CD4-positive, alpha-beta T cell treated with Interleukin-15 for 4 hours (primary cell): ENCODE measurements at places on chromosomes 7 and 10.
A peak's percentile ranks its signal among the peaks of the same experiment; 100 is the strongest.

GRCh38 chr7:150629347-150629746 is 2.8 kb downstream of the GIMAP6 start:
- no peak for DNase-seq

GRCh38 chr7:106863274-106863997 is 1.6 kb upstream of the PIK3CG start:
- DNase-seq, result no peak

GRCh38 chr7:1068619-1069018 is 19.3 kb upstream of the GPER1 start:
- no peak for DNase-seq

- peak; percentile 69 for DNase-seq
Measured at GRCh38 chr7:44257618-44258422, 57.0 kb downstream of the YKT6 start.

DNA sequence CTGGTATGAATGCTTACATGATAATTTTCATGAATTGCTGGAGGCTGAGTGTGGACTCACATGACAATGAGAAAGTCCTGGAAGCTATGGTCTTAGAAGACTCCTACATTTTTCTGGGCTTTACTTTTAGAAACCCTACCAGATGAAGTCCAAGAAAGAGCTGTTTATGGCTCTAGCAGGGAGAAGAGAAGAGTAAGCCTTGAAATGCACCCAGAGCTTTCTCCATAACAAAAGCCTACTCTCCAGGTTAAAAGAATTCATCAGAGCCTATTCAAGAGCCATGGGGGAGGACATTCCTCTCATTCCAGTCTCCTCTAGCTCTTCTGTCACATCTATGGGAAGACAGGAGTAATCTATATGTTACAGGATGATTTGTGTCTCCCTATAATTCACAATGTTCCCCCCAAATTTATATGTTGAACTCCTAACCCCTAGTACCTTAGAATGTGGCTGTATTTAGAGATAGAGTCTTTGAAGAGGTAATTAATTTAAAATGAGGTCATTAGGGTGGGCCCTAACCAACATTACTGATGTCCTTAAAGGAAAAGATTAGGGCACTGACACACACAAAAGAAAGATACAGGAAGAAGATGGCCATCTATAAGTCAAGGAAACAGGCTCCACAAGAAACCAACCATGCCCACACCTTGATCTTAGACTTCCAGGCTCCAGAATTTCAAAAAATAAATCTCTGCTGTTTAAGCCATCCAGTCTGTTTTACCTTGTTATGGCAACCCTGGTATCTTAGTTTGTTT is 193.8 kb upstream of the PTER start:
- DNase-seq, result no peak

GRCh38 chr10:87585565-87586514 is 73.8 kb upstream of the PAPSS2 start:
- DNase-seq, result no peak

- no peak for DNase-seq
Measured at GRCh38 chr7:152382244-152382643, 53.6 kb downstream of the KMT2C start.

DNA sequence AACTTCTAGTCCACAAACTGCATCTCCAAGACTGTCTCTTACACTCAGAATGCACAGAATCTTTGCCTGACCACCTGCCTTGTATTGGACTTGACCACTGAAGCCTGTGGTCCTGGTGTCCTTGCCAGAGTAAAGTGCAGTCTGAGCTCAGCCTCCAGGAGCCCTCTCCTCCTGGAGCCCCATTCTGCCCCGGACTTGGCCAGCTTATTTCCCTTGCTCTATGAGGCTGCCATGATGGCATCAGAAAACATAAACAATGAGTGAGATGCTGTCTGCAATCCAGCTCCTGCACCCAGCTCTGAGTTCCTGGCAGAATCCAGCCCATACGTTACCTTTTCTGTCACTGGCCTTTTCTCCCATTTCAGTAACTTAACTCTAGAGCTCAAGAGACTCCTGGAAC is 494.6 kb downstream of the PLXNA4 start:
- DNase-seq, result no peak

DNA sequence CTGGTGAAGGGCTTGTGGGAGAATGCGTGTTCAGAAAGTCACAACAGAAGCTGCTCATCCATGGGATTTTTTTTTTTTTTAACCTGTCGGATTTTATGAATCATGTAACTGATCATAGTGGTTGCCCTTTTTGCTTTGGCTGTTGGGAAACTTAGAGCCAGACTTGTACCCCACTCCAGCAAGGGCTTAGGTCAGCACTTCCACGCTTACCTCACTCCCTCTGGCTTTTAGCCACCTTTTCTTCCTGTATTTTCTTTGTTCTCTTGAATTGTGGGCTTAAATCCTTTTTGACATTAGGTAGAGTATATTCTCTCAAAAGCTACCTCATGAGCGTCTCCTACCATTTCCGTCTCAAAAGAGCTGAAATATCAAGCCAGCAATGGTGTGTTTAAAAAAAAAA is 113.6 kb upstream of the BTBD16 start:
- DNase-seq, result no peak

DNA sequence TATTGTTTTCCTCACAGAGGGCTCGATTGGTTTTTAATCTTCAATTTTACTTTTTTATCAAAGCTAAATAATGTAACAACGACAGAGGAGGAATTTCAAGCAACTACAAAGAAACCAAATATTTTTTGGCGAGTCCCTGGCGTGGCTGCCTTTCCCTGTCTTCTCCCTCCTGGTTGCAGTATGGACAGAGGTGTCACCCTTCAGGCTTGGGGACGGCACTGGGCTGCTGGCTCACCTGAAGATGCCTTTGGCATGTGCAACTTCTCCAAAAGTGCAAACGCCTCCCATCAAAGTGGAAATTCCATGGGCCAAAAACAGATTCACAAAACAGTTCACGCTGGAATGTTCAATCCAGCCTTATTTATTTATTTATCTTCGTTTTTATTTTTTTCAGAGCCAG is 51.9 kb downstream of the DOCK1 start:
- DNase-seq, result no peak

- no peak for DNase-seq
Measured at GRCh38 chr7:80924090-80924489, 5.2 kb upstream of the SEMA3C start.

- DNase-seq, result no peak
Measured at GRCh38 chr7:129401228-129401966, 32.8 kb upstream of the STRIP2 start.

DNA sequence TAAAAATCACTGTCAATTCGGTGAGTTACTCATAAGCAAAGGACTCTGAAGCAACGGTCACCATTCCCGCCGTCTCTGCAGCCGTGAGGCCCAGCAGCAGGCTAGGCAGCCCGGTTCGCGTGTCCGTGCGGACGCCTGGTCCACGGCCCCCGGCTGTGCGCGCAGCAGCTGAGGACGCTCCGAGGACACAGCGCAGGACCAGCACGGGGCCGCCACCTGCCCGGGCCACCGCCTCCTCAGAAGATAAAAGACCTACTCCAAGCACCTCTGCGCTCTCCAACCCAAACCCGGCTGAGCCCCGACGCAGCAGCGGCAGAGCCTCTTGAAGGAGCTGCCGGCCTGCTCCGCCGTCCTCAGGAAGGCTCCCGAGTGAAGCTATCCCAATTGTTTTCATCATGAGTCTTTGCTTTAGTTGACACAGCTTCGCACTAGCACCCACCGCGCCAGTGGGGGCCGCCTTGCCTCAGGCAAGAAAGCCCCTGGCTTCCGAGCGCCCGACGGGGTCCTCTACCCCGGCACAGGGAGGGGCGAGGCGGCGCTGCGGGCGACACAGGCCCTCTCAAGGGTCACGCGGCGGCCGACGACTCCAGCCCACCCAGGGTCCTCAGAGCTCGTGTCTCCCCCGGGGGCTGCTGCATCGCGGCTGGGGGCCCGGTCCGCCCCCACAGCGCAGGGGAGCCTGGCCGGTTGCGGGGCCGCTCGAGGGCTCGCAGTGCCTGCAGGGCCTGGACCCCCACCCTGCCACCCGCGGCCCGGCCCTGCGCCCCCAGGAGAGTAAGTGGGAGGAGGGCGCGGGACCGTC is 16.9 kb upstream of the GPR146 start:
- no peak for DNase-seq

GRCh38 chr7:42236266-42236975 is 588 bp downstream of the GLI3 start:
- DNase-seq, result no peak

GRCh38 chr10:132514821-132515520 is 22.6 kb upstream of the INPP5A start:
- no peak for DNase-seq

DNA sequence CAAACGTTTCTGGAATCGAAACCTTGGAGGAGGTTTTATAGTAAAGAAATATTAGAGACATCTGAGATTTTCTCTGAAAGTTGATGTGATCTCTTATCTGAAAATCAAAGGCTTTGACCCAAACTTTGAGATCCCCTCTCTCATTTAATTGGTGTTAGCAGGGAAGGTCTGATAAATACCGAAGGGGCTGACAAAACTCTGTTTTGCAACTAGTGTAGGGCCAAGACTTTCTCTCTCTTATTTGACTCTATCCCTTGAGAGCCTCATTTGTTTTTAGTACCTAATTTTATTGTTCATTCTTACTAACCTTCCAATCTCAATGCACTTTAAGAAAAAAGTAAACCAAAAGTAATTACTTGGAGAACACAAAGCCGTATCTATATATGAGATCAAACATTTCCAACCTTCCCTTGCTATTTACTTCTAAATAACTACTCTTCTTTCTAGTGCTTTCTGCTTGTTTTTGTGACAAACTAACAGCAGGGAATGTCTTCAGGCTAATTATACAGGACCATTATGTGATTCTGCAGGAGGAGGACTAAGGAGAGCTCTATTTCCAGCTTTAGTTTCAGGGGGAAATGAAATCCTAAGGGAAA is 33.4 kb upstream of the NPVF start:
- no peak for DNase-seq
